ENCODE measurements at places on chromosomes 2 and 18.

DNA sequence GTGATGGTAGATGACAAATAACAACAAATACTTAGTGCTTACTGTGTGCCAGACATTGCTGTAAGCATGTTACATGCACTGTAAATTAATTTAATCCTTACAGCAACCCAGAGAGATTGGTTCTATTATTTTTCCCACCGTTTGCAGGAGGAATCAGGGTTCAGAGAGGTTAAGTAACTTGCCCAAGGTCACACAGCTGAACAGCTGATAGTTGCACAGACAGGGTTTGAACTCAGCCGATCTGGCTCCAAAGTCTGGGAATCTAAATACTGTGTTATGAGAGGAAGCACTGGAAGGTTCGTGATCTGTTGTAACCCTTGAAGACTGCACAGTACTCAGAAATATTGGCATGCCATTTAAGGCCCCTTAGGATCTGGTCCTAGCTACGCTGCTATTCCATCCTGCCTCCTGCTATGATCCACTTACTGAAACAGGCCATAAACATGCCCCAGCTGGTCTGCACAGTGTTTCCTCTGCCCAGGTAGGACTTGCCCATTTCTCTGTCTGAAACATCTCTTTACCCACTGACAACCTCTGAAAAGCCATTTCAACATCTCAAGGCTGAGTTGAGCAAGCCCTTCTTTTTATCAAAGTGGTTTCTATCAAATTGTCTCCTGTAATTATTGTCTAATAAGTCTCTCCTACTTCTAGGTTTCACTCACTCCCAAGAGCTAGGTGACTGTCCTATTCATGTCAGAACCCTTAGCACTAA is 40.4 kb upstream of the MRPL33 start:
- no peak for DNase-seq

DNA sequence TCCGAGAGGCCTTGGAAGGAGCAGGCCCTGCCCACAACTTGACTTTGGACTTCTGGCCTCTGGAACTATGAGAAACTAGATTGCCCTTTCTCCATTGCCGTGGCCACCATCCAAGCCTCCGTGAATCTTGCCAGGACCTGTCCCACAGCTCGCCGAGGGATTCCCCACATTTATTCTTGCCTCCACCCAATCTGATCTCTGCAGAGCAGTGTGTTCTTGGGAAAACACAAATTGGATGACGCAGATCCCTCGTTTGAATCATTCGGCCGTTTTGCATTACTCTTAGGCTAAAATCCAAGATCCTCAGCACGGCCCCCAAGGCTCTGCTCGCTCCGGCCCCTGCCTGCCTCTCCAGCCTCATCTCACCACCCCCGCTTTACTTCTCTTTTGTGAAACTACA is 364.2 kb downstream of the ZNF516 start:
- no peak for DNase-seq

GRCh38 chr2:70399046-70399445 is 97.2 kb upstream of the FAM136A start:
- no peak for DNase-seq

GRCh38 chr2:8479298-8479697 is 202.6 kb upstream of the ID2 start:
- no peak for DNase-seq
